Kidney capillary endothelial cell (primary cell): ENCODE measurements at places on chromosomes 7 and 10.

GRCh38 chr7:77565917-77566316, 28.8 kb downstream of the PTPN12 start:
- no peak for DNase-seq

GRCh38 chr10:37549054-37549453, 308.4 kb downstream of the ZNF248 start:
- DNase-seq = no peak

DNA sequence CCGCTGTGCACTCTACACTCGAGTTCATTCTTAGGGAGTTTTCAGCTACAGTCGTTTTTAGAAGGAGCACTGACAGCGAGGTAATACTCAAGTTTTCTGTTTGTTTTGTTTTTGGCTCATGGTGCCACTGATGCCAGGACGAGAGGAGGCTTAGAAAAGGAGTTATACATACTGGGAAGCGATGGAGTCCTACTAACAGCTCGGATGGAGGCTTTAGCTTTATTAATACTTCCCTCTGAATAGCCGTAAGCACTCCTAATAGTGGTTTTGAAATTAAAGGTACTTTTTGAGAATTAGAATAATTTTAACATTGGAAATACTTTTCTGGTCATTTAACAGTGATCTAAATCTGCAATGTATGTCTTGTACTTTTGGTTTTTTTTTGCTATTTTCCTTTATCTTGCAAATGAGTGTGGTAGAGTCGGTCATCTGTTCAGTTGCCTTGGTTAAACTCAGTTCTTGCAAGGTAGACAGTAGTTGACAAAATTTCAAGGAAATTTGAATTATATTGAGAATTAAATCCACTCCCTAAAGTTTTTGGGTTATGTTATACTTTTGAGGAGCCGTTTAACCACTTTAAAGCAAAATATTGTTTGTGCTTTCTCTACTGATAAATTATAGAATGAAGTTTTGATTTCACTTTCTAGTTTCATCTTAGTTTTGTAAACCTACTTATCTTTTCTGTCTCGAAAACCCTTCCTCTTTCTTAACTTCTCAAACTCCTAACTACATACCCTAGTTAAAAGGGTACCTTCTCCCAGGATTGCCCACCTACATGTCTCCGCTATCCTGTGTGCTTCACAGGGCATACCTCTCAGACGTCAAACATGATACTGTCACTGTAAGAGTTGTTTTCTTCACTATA, 1.5 kb downstream of the HBP1 start:
- no peak for DNase-seq

GRCh38 chr7:121101083-121101482, 112.6 kb downstream of the CPED1 start:
- DNase-seq = no peak
